ENCODE measurements at places on chromosomes 7 and 10.

DNA sequence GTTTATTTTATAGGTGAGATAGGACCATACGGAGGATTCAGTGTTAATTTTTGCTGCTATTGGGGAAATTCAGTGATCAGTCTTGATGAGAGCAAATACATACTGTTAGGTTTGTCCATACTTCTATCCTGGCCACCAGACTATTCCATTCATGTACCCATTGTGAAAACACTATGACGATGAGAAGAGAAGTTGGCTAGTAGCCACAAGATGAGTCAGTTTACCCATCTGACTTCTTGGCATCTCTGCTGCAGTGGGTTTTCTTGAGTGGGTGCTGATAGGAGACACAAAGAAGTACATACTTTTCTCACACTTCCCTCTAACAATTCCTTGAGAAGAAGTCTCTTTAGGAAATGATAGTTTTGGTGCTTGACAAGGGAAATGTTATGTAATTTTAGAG lies 133.1 kb downstream of the TFPI2 start:
- DNase-seq, result no peak

GRCh38 chr10:36779238-36779846 lies 346.1 kb upstream of the ANKRD30A start:
- no peak for DNase-seq

DNA sequence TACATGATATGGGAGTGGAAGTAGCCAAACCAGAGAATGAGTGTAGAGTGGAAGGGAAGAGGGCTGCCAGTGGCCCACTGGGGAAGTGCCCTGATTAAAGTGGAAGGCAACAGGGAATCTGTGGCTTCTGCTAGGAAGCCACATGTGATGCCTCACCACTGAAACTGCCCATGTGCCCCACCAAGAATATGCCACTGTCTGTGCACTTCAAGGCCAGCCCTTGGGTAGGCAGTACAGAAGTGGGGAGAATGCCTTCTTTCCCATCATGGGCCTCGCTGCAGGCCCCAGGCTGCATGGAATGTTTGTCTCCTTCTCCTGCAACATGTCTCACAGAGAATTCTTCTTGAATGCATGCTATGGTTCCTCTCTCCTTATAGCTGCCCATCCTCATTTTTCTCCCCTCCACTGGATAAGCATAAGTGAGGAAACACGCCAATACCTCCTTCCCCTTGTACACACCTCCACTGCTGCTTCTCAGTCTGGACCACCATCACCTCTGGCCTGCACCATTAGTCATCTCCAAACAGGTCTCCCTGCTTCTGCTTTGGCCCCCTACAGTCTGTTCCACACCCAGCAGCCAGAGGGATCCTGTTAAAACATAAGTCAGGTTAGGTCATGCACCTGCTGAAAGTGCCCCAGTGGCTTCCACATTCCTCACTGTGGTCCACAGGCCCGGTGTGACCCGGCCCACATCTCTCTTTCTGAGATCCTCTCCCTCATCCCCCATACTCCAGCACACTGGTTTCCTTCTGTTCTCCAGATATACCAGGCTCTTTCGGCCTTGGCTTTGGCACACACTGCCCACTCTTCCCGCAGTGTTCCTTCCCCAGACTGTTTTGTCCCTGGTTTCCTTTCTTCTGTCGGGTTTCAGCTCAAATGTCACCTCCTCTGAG lies 37.1 kb downstream of the SNX10 start:
- DNase-seq, result no peak

GRCh38 chr7:128833148-128833945 lies 3.1 kb downstream of the FLNC start:
- DNase-seq, result no peak

DNA sequence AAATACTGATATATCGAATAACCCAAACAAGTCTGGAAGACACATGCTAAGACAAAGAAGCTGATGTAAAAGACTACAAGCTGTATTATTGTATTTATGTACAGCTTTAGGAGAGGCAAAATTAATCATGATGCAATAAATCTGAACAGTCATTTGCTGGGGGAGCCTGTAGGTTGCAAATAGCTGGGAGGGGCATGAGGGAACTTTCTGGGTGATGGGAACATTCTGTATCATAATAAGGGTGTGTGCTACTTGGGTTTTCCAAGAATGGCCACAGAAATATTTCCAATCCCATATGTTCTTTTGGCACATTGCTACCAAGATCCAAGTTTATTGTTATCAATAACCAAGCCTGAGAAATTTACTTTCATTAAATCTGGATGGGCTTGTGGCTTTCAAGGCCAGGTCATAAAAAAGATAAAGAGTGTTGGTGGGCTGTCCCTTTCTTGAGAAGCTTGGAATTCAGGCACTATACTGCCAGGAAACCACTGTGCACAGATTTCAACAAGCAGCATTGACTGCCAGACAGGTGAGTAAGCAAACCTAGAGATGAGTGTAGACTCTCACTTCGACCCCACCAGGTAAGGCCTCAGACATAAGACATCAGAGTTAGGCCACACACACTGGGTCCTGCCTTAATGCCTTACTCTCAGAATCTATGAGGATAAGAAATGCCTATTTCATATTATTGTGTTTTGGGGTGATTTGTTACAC lies 629.7 kb upstream of the FZD8 start:
- no peak for DNase-seq
